ENCODE measurements at places on chromosomes 3 and 15. TPM values are rescaled to one million over a fixed set of nuclear protein-coding genes. Genes with fewer than 3 reads are reported as not detected.

DNA sequence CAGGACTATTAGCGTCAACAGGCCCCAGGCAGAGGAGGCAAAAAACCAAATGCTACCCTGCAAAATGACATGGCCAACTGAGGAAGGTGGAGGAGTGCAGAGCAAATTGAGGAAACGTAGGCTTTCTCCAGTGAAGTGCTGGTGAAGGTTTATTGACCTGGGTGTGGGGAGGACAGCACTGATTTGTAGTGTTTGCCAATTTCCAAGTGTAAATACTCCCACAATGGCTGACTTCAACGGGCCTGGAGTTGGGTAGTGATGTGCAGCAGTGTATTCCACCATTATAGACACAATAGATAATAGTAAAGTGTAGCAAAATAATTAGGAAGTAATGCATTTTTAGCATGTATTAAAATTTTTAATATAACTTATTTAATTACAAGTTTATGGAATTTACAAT is 32.2 kb upstream of the TPM1 start:
- DNase-seq: no peak

DNA sequence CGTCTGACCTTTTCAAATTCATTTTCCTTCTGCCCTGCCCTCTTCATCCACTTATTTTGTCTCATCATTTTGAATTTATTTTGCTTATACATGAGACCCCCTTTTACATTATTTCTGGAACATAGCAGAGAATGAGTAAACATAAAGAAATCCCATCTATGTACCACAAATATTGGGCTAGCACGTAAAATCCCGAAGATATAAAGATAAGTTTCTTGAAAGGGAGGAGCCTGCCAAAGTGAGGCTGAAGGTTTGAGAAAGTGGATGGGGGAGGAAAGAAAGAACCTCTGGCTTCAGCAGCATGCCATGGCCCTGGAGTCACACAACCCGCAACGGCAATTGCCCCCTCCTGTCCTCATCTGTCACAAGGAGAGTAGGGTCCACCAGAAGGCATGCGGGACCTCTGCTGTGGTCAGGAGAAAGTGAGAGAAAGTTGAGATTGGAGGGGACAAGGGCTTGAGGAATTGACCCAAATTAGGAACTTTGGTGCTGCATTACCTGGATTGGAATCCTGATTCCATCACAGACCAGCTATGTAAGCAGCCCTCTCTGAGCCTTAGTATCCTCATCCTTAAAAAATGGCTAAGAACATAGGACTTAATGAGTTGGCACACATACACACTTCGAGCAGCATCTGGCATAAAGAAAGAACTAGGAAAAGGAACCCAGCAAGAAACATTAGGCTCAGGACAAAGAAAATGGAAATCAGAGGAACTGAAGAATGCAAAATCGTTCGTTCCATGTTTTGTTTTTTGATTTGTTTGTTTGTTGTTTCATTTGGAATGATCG is 53.7 kb upstream of the GYG1 start:
- no peak for DNase-seq

DNA sequence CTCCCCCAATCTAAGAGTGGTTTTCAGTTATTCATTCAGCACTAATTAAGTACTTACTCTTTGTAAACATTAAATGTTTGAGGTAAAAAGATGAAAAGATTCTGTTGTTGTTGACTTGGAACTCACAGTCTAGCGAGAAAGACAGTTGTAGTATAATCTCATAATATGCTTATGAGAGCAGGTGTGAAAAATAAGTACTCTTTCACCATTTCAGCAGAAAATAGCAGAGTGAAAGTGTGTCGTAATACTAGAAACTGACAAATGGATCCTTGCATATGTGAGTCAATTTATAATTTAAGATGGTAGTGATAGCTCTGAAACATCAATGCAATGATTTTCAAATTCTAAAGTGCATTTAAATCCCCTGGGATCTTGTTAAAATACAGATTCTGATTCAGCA is 618.8 kb upstream of the CCDC54 start:
- DNase-seq: no peak

GRCh38 chr3:25831578-25831977 is 41.7 kb downstream of the OXSM start:
- peak; percentile 74 for DNase-seq

- DNase-seq: no peak
Measured at GRCh38 chr15:90364251-90364650, 12.2 kb downstream of the ZNF774 start.

Gene SEMA3F
- 0.51 TPM for total RNA-seq

DNA sequence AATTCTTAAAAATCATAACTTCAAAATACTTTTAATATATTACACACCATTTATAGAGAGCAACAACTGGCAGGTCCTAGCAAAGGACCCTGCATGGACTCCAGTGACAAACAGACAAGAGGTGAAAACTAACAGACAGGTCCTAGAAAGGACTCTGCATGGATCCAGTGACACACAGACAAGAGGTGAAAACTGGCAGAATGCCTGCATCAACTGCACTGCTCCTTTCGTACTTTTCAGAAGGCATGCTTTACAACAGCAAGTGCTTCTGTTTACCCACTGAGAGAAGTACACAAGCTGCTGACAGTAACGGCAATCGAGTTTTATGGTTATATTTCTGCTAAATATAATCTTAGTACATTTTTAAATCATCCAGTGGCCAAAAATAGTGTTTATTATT is 24.3 kb upstream of the GP5 start:
- no peak for DNase-seq

Gene RBPMS2
- total RNA-seq: not detected

- DNase-seq: no peak
Measured at GRCh38 chr3:35737934-35738706, 98.8 kb downstream of the ARPP21 start.

Gene ZNF770
- total RNA-seq: 24.7 TPM

Gene CYP8B1
- total RNA-seq: not detected

Gene TEX9
- total RNA-seq: 3.1 TPM

DNA sequence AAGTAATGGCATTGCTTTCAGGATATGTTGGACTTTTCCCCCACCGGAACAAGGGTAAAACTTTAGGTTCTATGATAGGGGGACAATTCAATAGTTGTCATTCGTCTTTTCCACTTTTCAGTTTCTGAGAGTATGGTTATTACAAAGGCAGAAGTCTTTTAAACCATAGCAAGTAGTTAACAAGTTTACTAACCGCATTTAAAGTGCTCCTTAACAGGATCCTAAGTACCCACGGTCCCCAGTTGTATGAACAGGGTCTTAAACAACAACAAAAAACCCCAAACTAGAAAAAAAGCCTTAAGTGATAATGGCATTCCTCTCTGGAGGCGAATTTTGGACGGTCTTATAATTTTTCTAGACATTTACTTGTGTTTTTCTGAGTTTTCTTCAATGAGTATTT is 831 bp downstream of the IFT57 start:
- no peak for DNase-seq

DNA sequence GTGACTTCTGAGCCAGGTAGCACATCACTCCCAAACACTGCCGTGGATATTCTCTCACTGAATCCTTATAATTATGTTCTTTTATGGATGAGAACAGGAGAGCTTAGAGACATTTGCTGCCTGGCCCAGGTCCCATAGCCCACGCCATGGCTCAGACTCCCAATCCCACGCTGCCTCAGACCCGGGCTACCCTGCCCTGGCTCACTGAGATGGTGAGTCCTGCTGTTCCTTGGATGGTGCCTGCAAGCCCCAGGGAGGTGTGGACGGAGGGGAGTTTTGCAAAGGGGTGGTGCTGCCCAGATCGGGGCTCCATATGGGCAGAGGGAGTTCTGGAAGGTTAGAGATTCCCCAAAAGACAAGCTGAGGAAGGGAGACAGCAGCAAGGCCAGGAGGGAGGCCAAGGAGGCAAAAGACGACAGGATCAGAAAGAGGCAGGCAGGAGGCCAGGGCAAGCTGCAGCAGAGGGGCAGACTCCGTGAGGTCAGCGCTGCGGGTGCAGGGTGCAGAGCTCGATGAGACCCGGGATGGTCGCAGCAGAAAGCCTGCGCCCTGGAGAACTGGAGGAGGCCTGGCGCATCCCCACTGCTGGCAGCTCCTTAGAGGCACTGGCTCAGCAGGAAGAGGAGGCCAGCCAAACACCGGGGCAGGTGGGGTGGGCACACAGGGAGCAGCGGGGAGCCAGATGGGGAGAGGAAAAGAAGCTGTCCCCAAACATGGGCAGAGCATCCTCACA is 95.7 kb upstream of the ALDH1A3 start:
- no peak for DNase-seq

Gene GPR62
- total RNA-seq: not detected

Gene TAGLN3
- 0.56 TPM for total RNA-seq

DNA sequence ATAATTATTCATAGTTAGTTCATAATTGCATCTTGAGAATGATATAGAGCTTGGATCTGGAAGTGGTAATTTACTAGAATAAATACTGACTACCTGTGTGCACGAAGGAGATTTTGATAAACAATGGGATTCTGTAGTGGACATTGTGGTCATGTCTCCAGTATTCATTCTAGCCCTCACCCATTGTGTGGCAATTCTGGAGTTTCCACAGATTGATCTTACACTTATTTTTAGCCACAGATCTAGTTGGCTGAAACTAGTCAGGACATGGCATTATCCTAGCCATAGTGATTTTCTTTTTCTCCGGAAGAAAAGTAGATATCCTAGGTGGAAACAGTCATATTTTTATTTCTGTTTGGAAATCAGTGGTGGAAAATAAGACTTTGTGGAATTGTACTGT is 833.1 kb downstream of the NAALADL2 start:
- no peak for DNase-seq

Gene GOLGA6L9
- total RNA-seq: 1.6 TPM

Gene DUOXA1
- not detected for total RNA-seq

Gene MUSTN1
- total RNA-seq: 78.0 TPM

- DNase-seq: no peak
Measured at GRCh38 chr15:74793135-74794028, 11.5 kb downstream of the CSK start.

Gene GATA2
- total RNA-seq: not detected

DNA sequence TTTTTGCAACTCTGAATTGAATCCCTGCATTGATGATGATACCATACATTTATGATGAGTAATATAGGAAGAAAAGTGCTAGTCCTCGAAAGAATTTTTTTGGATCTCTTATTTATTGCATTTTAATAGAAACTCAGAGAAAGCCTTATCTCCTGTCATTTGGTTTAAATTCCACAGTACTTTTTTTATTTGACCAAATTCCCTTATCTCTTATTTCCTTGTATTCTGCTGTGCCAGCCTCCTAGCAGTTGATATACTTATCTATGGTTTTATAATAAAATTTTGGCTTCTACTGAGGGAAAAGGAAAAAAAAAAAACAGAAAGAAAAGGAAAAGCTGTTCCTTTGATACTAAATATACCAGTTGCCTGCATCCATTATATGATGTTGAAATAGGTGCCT is 535.1 kb upstream of the NR2F2 start:
- DNase-seq: no peak

- no peak for DNase-seq
Measured at GRCh38 chr3:112119962-112120836, 12.8 kb downstream of the GCSAM start.

- peak; percentile 36 for DNase-seq
Measured at GRCh38 chr3:98573181-98573728, 20.2 kb downstream of the CPOX start.

DNA sequence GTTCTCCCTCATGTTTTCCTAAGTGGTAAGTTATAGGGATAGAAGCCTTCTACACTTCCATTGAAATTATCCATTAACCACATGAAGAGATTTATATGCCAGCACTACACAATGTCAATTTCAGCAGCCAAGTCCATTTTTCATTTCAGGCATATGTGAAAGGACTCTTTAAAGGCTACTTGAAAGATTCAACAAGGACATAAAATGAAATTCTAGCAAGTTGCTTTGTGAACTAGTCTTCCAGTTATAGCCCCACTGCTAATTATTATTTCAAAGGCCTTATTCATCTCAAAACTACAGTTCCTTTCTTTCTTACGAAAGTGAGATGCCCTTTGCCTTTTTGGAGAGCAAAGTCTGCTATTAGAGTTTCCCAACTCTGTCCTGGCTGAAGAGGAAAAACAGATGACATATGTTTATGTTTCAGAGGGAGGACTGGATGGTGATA is 66.0 kb upstream of the SLC2A2 start:
- DNase-seq: no peak

DNA sequence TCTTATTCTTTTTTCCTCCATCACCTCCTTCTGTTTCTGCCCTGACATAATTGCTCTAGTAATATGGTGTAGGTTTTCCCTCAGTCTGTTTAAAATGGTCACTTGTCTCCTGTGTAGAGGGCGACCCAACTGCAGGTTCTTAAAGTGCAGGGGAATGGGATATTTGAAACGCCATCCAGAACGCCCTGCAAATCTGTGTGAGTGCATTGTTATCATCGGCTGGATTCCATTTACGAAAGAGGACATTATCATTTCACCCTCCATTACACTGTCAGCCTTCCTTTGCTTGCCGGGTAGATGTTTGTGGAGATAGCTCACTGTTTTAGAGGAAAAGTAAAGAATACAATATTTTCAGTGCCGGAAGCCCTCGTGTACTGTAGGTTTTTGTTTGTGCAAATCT is 354.0 kb downstream of the LRTM1 start:
- DNase-seq: no peak

- no peak for DNase-seq
Measured at GRCh38 chr3:166205158-166205557, 367.9 kb upstream of the BCHE start.

- peak; percentile 74 for DNase-seq
Measured at GRCh38 chr3:34260271-34261000, 462.0 kb downstream of the PDCD6IP start.

DNA sequence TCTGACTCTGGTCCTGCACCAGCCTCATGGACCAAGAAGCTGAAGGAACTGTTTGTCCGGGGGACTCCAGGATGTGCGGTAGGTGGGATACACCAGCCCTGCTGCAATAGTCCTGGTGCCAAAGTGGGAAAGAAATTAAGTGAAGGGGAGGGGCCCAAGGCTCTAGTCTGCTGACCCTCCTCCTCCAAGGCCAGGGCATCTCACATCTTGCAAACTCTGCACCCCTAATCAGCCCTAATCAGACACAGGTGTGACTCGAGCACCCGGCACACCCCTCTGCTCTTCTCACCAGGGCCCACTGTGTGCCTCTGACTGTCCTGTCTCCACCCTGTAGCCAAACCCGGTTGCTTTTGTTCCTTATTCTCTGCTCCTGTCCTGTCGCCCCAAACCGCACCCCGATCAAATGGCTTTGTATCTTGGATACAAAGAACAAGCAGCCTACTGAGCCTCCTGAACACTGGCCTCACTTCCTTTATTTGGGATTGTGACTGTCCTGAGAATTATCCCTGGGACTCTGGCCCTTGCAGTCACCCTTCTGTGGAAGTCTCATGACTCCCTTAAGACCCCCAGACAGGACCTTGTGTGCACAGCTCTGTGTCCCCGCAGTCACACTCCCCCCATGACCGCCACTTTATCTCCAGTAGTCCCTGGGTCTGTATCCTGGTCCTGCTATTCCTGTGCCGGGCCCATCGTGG is 26.7 kb upstream of the SLC41A3 start:
- no peak for DNase-seq

Measured in myocyte (in vitro differentiated cells).